ENCODE measurements at places on chromosomes 1 and 21.

DNA sequence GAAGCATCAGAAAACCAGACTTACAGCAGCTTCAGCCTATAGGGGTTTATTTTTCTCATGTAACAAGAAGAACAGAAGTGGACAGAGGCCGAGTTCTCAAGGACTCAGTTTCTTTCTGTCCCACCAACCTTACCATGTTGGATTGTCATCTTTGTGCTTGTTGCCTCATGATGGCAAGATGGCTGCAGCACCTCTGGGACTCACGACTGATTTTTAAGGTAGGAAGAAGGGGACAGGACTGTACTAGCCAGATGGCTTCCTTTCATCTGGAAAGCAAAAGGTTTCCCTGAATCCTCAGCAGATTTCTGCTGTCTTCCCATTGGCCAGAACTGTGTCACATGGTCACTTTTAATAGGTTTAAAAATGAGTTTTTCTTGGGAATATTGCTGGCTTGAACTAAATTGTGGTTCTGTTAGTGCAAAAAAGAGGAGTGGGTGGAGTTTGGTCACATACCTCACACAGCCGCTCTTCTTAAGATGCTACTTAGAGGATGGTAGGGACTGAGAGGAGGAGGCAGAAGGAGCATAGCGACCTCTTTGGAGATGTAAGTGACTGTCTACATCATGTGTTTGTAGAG is 48.1 kb upstream of the ENAH start:
- no peak for DNase-seq

GRCh38 chr1:53446051-53446450 is 13.1 kb upstream of the DMRTB1 start:
- no peak for DNase-seq

DNA sequence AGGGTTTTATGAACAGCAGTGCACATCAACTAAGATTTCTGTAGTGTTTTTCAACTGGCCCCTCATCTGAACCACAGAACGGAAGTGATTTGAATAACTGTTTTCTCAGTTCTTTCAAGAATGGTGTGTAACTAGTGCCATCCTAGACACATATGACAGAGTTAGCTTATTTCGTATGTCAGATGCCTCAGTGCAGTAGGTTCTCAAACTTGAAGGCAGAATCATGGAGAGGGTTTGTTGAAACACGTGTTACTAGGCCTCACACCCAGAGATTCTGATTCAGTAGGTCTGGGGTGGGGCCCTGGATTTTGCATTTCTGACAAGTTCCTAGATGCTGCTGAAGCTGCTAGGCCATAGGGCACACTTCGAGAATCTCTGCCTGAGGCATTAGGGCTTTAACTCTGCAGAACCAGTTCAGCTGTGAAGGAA is 49.0 kb downstream of the SCCPDH start:
- DNase-seq = peak; percentile 78

DNA sequence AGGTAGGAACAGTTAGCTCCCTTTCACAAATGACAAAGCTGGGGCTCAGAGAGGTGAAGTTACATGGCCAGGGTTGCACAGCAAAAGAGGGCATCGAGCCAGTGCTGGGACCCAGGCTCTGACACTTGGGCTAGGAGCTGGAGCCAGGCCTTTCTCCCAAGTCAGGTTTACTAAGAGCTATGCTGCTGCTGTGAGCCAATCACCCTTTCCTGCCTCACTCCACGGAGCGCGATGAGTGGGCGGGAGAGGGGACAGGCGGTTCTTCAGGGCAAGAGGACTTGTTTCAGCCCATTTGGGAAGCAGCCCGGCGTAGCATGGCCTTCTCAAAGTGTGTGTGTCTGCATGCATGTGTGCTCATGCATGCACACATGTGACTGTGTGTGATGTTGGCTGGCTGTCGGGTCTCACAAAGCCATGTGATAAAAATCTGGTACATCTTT is 10.6 kb downstream of the ID3 start:
- DNase-seq = no peak

DNA sequence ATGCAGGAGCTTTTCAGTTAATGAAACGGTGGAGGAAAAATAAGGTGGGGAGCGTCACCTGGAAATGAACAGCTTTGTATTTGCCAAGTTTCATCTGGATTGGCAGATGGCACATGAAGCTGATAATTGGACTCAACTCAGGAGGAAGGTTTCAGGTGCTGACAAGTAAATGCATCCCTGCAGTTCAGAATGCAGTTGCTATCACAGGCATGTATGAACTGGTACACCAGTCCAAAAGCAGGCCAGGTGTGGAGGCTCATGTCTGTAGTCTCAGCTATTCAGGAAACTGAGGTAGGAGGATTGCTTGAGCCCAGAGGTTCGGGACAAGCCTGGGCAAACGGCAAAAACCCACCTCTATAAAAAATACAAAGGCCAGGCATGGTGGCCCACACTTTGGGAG is 15.5 kb downstream of the DEGS1 start:
- no peak for DNase-seq

DNA sequence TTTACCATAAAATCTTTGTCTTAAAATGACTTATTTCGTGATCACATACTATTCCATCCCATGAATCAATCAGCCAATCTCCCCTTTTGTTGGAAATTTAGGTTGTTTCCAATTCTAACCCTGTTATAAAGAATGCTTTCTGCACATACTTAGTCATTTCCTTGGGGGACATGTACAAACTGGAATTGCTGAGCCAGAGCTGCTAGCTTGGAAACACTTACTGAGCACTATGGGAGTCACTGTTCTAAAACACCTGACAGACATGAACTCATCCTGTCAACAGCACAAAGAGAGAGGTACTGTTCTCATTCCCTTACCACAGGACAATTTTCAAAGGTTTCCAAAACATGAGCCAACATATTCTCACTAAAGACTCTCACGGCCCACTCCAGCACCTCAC is 32.1 kb downstream of the AK2 start:
- no peak for DNase-seq

GRCh38 chr1:11770011-11770410 is 8.0 kb downstream of the C1orf167 start:
- no peak for DNase-seq

- peak; percentile 73 for DNase-seq
Observed at GRCh38 chr21:29372063-29372802, 73.5 kb downstream of the BACH1 start.

DNA sequence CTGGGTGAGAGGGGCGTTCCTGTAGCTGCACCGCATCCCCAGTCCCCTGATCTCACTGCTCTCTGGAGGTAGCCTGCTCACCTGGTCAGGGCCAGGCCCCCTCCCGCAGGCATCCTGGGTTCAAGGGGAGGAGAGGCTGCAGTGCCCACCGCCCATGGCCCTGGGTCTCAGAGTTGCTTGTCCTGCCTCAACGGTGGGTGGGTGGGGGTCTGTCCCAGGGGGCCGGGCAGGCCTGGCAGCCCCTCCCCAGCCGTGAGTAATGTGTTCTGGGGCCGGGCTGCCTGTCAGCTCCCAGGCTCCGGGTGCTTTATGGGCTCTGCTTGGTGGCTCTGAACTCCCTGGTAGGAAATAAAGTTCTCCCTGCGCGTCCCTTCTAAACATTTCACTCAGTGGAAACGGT is 126.9 kb downstream of the CASZ1 start:
- no peak for DNase-seq

- no peak for DNase-seq
Observed at GRCh38 chr21:36753556-36753955, 54.6 kb downstream of the SIM2 start.

DNA sequence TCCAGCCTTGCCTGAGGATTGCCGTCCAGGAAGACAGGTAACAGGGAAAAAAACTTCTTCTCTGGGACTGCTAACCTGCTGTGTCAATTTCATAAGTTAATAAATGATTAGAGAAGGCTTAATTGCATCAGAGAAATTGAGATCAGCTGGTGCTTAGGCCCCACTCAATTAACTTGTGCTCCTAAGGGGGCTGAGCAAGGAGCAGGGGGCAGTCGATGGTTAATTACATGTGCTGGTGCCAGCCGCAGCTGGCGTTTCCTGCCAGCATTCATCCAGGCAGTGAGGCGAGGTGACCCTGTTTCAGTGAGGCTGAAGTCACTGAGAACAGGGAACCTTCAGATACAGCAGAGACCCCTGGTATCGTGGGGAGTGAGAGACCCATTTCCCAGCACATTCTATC is 60.0 kb downstream of the FAM163A start:
- no peak for DNase-seq

DNA sequence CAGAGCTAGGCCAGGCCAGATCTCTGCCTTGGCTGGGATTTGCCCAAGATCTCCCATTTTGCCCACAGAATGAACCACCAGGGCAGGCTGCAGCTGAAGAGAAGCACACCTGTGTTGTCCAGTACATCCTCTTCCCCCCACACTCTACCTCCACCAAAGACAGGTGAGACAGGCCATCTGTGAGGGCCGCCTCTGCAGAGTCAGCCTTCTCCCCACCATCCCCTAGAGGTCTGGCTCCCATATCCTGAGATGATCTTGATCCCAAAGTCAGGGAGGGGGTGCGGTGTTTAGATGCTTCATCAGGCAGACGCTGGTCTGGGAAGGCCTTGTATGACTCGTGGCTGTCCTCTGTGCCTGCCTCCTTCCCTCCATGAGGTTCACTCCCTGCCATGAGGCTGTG is 28.7 kb downstream of the HYI start:
- DNase-seq = no peak

GRCh38 chr1:61156576-61157467 is 74.5 kb downstream of the NFIA start:
- no peak for DNase-seq

DNA sequence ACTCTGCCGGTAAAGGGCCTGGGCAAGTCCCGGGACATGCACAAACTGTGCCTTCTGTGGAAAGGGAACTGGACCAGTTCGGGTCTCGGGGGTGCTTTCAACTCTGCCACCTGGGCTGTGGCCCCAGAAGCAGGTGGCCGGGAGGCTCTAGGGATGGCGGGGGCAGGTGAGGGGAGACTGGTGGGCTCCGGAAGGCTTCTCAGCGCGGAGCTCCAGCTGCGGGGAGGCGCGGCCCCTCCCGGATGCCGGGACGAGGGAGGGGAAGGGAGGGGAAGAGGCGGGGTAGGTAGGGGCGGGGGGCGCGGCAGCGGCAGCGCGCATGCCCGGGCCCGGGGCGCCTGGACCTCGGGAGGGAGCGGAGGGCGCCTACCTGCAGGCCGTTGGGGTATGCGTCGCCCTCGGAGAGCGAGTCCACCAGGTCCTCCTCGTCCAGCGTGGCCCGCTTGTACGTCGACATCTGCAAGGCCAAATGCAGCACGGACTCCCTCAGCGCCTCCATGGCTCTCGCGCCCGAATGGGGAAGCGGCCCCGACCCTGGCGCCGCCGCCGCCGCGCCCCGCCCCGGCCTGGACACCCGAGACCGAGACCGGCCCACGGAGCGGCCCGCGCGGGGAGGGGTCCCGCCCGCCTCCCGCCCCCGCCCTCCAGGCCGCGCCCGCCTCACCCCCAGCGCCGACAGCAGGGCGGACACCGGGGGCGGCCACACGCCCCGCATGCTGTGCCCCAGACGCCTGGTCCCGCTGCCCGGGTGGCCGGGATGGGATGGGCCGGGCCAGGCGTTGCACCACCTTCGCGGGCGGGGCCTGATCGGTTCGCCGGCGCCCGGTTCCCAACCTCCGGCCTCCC is at the start of gene ECE1:
TSS of gene ECE1 (minus strand) at position 764 of the 846 bp plus-strand sequence. CDS start at position 715, 49 bp downstream.
- DNase-seq = peak; percentile 48

DNA sequence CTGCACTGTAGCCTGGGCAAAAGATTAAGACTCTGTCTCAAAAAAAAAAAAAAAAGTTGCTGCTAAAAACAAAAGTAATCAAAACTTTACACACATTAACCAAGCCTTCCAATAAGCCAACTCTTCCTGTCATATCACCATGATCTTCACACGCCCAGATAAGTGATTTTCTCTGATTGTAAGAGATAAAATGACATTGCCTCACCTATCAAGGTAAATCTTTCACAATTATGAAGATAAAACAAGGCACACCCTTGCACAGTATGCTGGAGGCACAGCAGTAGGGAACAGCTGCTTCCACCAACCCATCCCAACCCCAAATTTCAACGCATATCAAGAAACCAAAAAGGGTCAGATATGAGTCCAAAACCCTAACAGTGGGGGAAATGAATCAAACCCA is 8.8 kb upstream of the TIAM1 start:
- DNase-seq = peak; percentile 34

GRCh38 chr1:205783904-205784303 is 8.6 kb upstream of the RAB29 start:
- DNase-seq = no peak

GRCh38 chr1:73401666-73402065 is 796.3 kb downstream of the LRRIQ3 start:
- DNase-seq = no peak

- DNase-seq = no peak
Observed at GRCh38 chr1:223227031-223227430, 84.0 kb upstream of the TLR5 start.

- no peak for DNase-seq
Observed at GRCh38 chr1:177801790-177802189, 168.1 kb downstream of the SEC16B start.

DNA sequence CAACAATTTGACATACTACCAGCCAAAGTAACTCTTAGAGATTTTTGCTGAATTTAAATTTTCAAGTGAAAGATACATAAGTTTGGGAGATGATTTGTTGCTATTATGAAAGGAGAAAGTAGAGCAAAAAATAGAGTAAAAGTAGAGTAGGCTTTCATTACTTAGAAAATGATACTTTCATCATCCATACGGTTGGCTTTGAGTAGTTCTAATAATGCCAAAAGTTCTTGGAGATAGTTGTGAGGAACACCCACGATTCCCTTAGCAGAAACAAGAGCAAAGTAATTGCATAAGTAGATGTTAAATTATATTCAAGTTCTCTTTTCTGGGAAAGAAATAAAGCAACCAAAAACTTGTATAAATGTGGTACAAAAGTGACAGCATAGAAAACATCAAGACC is 95.0 kb upstream of the VAV3 start:
- DNase-seq = no peak

DNA sequence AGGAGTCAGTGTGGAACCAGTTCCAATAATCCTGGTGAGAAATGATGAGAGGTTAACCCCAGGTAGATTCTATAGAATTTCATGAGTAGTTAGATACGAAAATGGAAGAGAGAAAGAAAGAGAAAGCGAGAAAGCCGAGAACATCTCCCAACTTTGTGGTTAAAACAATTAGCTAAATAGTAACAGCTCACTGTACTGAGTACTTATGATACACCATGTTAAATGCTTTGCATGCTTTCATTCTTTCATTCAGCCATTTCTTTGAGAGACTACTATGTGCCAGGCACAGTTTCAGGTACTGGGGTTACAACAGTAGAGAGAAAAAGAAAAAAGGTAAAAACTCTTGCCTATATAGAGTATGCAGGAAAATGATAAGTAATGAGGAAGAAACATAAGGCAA is 109.7 kb upstream of the SYT6 start:
- no peak for DNase-seq

GRCh38 chr1:210143465-210144062 is 89.0 kb upstream of the SERTAD4 start:
- DNase-seq = peak; percentile 29

GRCh38 chr1:9204156-9204720 is 30.3 kb upstream of the H6PD start:
- no peak for DNase-seq
